Activated T-helper 2 cell treated with anti-CD3 and anti-CD28 coated beads, Interferon-gamma antibody, Interleukin-2, Interleukin-4, amounts not matched to agents 10 μg/mL and 5 μg/mL and 100 μg/mL, durations not matched to agents 14 hours and 24 hours and 36 hours (primary cell): ENCODE measurements at places on chromosomes 5 and 9. TPM values are rescaled to one million over a fixed set of nuclear protein-coding genes. Genes with fewer than 3 reads are reported as not detected.

IFNB1 gene
- not detected in 2 replicates for total RNA-seq

PCA3 gene
- total RNA-seq = not detected in 2 replicates

LCNL1 gene
- not detected in 2 replicates for total RNA-seq

MELK gene
- total RNA-seq = 56.3 and 57.9 TPM in 2 replicates

PCDHGA11 gene
- 0.21 and 0.39 TPM in 2 replicates for total RNA-seq

GRCh38 chr9:26163931-26164330 is 485.7 kb upstream of the TUSC1 start:
- DNase-seq = no peak

DNA sequence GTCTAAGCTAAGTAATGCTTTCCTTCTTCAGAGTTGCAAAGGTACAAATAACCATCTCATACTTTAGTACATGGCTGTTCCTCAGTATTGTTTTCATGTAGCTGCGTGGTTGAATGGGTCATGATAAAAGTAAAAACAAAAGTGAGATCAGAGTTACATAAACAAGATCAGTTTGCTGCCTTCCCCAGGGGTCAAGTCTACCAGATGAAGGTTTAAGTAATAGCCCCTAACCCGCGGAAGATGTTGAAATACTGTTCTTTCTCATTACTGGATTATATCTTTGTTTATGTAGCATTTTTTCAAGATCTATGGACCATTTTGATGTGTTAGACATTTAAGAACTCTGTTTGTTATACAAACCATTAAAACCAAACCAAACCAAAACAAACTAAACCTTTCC is 34.1 kb upstream of the ARRDC3 start:
- no peak for DNase-seq

GRCh38 chr5:181255276-181255675 is 5.7 kb downstream of the TRIM52 start:
- no peak for DNase-seq

- no peak for DNase-seq
Observed at GRCh38 chr5:3600106-3601060, 4.8 kb downstream of the IRX1 start.

DNA sequence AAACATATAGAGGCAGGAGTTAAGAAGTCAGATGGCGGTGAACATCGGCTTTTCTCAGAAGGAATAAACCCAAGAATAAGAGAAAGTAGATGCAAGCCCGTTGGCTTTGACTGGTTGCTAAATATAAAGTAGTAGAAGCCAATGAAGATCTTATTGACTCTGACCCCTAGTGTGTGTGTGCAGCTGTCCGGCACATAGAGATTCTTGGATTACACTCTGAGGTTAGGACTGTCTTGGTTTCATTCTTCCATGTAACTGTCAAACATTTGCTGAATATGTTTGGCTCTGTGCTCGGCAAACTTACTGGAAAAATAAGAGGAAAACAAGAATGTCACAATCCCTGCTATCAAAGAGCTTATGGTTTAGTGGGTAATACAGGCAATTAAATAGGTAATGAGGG is 54.9 kb downstream of the ASTN2 start:
- DNase-seq = no peak

- DNase-seq = no peak
Observed at GRCh38 chr9:19446361-19446861, 37.6 kb downstream of the ACER2 start.

DNA sequence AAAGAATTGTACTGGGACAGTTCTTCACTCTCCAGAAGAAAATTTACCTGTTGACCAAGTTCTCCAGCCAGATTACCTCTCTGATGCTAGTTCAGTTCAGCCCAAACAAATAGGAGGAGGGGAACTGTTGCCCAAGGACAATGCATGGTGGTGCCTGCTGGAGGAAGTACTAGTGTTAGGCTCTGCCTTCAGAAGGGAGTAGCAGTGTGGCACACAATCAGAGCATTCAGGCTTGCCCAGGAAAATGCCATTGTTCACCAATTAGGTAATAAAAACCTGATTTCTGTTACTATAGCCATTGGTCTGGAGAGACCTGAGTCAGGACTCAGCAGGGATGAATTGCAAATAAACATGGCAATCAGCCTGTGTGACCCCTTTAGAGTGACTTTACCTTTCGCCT is 720.8 kb upstream of the ZNF608 start:
- DNase-seq = no peak

DNA sequence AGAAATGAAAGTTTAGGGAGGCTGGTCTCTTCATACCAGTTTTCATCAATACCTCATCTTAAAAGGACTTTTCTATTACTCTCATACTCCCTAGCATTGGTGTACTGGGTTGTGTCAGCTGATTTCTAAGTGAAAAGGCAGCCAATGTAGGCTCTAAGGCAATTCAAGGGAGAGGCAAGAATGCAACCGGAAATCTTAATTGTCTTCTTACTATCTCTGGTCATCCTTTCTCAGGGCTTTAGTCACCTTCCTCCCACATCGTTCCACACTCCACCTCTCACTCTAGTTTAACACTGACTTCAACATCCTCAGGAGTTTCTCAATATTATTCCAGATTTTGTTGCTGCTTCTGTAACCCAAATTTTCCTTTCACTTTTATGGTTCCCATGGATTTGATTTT is 281.8 kb upstream of the RFX3 start:
- DNase-seq = no peak

DNA sequence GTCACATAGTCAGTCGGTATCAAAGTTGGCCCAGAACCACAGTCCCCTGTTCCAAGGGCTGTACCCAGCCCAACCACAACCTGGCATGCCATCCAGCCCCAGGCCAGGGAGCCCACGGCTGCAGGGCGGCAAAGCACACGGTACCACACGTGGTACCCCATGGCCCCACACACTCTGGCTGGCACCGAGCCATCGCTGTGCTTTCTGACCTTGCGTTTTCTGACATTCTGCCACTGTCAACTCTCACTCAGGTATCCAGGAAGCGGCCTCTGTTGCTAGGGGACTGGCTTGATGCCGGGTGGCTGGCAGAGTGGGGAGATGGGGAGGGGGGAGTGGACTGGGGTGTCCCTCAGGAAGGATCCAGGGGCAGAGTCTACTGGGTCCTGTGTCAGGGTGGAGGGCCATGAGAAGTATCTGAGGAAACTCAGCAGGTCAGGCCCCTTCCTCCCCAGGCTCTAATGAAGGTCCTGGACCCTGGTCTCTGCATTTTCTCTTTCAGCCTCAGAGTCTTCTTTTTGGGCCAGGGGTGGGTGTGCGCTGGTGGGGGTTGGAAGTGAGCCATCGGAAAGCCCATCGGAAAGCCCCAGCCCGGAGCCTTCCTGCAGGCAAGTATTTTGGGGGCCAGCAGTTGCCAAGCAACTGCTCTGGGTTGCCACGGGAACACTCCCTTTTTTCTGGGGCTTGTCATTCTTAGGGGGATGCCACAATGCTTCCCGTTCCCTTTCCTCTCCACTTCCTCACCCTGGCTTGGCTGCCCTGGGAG is 21.0 kb upstream of the RALGDS start:
- DNase-seq = peak; percentile 48

GRCh38 chr9:81264516-81264915 is 424.8 kb downstream of the TLE1 start:
- DNase-seq = no peak
